Stimulated activated CD8-positive, alpha-beta memory T cell treated with anti-CD3 and anti-CD28 coated beads, Interleukin-15, amount 100 ng/mL, for 48 hours (primary cell): ENCODE measurements at places on chromosomes 2 and 18.

DNA sequence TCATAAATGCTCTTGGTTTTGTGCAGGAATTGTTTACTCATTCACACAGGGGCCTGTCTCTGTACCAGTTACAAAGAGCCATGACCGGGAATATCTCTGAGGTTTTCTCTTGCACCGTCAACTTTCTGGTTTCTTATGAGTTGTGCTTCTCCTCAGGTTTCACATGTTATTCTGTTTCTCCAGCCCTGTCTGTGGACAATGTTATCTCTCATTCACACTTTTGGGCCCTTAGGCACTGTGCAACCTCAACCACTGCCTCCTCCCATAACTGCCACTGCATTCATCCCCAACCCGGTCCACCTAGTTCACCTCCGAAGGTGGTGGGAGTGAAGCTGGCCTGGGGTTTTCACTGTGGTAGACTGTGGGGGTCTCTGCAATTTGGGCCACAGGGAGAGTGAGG is 22.5 kb upstream of the NEDD4L start:
- no peak for DNase-seq

GRCh38 chr2:107337209-107337898 is 451.4 kb upstream of the ST6GAL2 start:
- no peak for DNase-seq

DNA sequence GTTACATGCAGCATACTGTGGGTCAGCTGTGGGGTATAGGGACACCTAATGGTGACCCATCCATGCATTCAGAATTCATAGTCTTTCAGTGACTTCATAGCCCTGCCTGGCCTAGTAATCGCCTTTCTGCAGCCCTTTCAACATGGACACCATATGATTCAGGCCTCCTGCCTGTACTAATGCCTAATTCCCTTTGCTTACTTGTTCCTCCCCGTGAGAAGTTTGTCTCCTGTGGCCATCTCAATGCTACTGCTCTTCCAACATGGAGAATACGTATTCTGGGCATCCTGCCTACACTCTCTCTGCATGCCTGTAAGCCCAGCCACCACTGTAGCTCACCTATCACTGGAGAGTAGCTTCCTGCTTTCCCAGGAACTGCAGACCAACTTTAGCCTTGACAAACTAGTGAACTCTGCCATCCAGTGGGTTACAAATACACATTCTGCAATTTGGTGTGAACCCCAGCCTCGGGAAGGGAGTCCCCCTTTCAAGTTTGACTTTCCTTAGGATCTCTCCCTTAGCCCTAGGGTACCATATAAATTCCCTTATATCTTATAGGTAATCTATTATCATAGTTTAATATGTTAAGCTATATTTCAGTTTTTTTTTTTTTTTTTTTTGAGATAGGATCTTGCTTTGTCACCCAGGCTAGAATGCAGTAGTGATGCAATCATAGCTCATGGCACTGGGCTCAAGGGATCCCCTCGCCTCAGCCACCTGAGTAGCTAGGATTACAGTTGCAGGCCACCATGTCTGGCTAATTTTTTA is 22.3 kb downstream of the M1AP start:
- no peak for DNase-seq

- no peak for DNase-seq
Observed at GRCh38 chr2:8457092-8457481, 224.8 kb upstream of the ID2 start.

- no peak for DNase-seq
Observed at GRCh38 chr2:204544961-204545860, at the start of gene PARD3B. Gene PARD3B (plus strand): TSS chr2:204545475. CDS start chr2:204546000, 525 bp downstream.

DNA sequence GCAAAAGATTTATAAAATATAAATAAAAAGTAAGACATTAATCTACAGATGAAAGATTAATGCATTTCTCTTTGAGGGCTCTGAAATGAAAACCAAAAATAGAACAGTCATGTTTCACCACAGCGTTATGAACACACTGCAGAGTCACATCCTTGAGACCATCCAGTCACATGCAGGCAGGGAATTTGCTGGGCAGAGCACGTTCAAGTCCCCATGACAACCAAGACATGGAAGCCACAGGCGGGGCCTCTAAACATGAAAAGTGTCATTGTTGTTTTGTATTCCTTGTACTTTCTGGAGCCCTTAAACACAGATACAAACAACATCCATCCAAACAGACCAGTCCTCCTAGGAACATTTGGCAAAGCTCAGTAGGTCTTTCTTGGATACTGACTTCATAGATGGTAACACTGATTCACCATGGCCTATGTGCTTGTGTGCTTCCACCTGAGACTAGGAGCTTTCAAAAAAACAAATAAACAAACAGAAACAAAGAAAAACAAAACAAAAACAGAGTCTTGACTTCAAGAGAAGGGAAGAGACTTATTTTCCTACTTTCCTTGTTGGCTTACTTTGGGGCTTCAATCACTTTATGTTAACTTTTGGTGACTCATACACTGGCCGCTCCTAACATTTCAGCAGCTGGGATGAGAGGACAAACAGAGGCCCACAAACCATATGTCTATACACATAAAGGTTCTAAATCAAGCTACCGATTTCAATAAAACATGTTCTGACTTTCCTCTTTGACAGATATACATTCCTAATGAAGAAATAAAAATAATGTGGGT is 99.5 kb upstream of the CCDC85A start:
- DNase-seq, result no peak

DNA sequence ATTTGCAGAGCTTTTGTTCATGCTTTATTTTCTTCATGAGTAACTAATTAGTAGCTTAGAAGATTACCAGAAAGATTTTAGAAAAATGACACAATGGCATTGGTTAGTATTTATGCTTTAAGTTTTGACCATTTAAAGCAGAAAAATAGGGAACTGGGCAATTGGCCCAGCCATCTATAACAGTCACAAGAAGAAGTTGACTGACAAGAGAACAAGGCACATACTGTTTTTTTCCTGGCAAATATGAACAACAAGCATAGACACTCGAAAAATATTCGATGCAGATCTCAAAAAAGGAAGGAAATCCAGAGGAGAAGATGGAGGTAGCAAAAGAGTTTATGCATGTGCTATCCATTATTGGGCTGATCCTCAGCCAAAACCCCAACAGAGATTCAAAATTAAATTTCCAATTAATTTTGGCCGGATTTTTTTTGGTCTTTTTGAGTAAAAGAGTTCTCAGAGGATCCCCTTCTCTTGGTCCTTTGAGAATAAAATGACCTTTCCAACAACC is 200.8 kb upstream of the SLC35G4 start:
- no peak for DNase-seq

- no peak for DNase-seq
Observed at GRCh38 chr18:3615374-3615985, 165.5 kb downstream of the TGIF1 start.

DNA sequence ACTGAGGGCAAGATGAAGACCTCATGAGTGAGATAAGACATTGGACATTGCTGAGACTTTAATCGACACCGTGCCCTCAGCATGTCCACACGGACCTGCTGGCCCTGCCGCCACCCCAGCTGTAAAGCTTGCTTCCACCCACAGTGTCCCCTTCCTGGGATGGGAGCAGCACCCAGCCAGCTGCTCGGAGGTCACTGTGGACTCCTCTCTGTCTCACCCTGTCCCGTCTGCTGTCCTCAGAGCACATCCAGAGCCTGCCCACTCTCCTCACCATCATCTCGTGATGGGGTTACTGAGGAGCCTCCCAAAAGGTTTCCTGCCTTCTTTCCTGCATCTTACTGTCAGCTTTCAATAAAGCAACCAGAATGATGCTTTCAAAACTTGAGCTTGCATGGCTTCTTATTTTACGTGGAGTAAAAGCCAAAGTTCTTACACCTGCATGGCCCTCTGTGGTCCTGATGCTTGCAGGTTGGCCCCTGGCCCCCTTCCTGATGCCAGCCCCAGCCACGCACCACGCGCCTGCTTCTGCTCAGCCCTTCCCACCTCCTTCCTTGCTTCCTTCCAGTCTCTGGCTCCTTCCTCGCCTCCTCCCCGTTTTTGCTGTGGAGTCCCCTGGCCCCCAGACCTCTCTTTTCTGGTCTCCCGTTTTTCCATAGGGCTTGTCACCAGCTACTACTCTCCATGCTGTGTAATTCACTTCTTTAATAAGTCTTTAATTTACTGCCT is 67.0 kb downstream of the DGKD start:
- no peak for DNase-seq

- DNase-seq, result no peak
Observed at GRCh38 chr2:20514596-20515269, 67.9 kb downstream of the RHOB start.

DNA sequence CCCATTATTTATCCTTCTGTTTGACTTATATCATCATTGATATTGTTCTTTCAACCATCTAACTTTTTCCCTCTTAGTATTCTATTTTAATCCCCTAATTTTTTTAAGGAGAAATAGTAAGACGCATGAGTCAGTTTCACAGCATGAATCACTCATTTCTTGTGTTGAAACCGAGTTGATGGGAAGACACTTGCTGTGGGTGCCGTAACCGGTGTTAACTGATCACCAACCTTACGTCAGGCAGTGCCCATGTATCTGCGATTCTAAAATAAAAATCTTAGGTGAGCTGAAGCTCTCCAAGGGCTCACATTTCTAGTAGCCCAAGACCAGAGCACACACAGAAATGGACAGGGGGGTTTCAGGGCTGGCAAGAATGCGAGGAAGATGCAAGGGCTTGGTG is 348.1 kb downstream of the GALR1 start:
- no peak for DNase-seq

- DNase-seq, result no peak
Observed at GRCh38 chr2:66240286-66240685, 194.6 kb upstream of the MEIS1 start.

- no peak for DNase-seq
Observed at GRCh38 chr2:97936199-97936598, 59.5 kb downstream of the TMEM131 start.

DNA sequence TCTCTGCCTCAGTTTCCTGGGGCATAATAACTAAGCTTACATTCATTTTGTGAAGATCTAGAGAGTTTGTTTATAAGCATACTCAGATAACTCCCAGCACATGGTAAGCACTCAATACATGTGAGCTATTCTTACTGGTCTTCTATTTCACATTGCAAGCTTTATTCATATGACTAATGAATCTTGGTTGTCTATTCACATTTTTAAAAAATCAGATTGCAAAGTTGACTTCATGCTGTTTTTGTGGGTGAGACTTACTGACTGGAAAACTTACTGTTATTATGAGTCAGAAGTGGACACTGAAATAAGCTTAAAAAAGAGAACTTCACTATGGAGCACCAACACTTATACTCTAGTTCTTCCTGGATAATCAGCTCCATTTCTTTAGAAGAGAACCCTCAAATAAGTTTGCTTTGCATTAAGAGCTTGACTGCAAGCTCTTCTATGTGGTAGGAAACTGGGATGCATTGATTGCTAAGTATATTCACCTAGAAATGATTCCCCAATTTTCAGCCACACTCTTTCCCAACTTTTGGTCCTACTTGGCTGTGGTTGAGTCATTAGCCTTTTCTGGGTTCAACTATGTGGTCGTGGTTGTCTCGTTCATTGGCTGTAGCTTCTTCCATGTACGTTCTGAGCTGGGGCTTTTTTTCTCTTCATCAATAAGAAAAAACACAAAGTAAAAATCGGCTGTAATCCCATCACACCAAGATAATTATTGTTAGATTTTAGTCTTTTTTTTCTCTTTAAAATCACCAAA is 29.5 kb upstream of the RBMS1 start:
- no peak for DNase-seq

DNA sequence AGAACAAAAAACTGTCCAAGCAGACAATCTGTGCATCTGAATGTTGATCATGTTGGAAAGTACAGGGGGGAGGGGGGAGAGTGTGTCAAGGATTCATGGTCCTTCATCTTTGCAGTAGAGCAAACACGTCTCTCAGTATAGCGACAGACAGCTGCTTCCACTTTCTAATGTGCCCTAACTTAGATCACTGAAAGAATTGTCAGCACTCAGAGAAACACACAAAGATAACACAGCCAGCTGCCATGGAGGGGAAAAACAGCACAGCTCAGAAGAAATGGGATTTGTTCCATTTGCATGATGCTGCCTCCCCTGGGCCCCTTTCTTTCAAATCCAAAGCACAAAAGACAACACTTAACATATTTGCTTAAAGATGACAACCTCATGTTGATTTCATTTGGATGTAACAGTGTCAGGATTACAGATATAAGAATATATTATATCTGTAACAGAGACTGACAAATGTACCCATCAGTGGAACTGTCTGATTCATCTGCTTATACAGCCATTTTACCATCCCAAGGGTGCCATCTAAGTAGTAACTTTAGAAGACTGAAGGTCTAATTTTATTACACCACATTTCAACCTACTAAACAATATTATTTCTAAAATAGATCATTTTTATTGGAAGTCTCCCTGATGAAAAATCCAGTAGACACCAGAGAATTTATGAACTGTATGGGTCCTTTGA is 17.7 kb downstream of the FIGN start:
- DNase-seq, result no peak

- DNase-seq, result no peak
Observed at GRCh38 chr2:226127682-226128081, 671.9 kb downstream of the IRS1 start.

DNA sequence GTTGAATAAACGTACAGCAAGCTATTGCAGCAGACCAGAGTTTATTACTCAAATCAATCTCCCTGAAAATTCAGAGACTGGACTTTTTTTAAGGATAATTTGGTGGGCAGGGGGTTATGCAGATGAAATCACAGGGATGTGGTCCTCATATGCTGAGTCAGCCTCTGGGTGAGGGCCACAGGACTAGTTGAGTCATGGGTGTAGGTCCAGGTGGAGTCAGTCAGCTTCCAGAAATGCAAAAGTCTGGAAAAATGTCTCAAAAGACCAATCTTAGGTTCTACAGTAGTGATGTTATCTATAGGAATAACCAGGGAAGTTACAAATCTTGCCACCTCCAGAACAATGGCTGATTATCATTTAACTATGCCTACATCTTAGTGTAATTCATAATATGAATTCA is 51.1 kb downstream of the ARHGEF33 start:
- no peak for DNase-seq

GRCh38 chr2:189096769-189097447 is 82.7 kb downstream of the COL5A2 start:
- DNase-seq, result no peak

GRCh38 chr2:3805201-3805939 is 102.0 kb downstream of the DCDC2C start:
- no peak for DNase-seq

GRCh38 chr2:156752042-156752441 is 315.9 kb downstream of the GPD2 start:
- DNase-seq, result no peak

GRCh38 chr2:36578343-36579296 is 19.3 kb downstream of the FEZ2 start:
- no peak for DNase-seq

DNA sequence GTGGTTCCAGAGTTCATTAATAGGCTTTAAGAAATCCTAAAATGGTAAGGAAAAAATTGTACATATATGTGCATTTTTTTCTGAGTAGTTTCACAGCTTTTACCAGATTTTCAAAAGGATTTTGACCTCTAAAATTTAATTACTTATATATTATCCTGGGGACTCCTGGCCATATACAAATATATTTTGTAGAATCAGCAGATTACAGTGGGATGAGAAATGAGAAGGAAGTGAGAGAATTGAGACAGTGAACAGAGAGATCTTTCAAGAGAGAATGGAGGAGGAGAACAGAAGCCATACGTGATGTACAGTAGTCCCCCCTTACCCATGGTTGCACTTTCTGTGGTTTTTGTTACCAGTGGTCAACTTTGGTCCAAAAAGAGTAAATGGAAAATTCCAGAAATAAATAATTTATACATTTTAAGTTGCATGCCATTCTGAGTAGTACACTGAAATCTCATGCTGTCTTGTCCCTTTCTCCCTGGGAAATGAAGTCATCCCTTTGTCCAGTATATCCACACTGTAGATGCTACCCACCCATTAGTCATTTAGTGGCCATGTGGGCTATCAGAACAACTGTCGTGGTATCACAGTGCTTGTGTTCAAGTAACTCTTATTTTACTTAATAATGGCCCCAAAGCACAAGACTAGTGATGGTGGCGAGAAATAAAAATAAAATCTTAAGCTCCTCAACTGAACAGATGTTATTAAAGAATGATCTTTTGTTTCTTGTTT is 130.4 kb upstream of the MYO3B start:
- DNase-seq, result no peak
